ENCODE measurements at places on chromosomes 5 and 9.

DNA sequence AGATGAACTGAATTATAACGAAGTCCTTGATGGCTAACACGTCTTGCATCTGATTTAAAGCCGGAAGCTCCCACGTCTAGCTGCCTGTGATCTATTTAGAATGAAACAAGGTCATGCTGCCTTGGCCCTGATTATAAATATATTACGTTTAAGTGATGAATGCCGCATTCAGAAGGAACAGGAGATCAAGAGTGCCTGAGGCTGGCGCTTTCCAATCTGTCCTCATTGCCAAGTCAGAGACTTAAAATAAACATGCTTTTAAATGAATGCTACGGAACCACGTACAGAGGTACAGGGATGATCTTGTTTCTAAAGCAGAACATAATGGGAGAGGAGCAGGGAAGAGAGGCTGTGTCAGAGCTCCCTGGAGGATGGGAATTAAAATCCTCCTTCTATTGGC, 292.8 kb downstream of the TLE1 start:
- no peak for DNase-seq

GRCh38 chr9:108073823-108074222, 584.3 kb upstream of the KLF4 start:
- no peak for DNase-seq

DNA sequence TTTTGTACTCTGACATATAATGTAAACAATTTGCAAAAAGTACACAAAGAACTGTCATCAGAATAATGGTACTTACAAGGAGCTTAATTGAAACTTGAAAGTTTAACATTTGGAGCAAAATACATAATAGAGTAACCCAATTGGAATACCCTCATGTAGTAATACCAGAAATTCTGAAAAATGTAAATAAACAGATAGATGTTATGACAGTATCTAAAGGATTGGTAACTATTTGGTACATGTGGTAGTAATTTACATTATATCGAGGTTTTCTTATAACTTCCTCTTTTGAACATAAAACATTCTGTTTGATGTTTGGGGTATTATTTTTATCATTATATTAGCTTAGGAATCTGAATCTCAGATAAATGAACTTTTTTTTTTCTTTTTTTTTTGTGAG, 211.7 kb upstream of the ELL2 start:
- DNase-seq = no peak

GRCh38 chr9:90105773-90106172, 501.0 kb downstream of the GADD45G start:
- DNase-seq = no peak

GRCh38 chr5:52947851-52948250, 41.3 kb upstream of the ITGA2 start:
- DNase-seq = no peak

GRCh38 chr5:102777099-102777498, 22.0 kb downstream of the PAM start:
- DNase-seq = no peak

DNA sequence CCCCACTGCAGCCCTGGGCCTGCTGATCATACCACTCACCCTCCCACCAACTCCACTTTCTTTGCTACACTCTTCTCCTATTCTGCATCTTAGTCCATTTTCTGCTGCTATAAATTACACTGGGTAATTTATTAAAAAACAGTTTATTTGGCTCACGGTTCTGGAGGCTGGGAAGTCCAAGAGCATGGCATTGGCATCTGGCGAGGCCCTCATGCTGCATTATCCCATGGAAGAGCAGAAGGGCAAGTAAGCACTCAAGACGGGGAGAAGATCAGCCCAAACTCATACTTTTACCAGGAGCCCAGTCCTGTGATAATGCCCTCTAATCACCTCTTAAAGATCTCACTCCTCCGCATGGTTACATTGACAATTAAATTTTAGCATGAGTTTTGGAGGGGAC, 9.4 kb downstream of the GLIPR2 start:
- DNase-seq = no peak

- DNase-seq = no peak
These were observed 8.7 kb downstream of the PROP1 start for GRCh38 chr5:177987326-177987725.

DNA sequence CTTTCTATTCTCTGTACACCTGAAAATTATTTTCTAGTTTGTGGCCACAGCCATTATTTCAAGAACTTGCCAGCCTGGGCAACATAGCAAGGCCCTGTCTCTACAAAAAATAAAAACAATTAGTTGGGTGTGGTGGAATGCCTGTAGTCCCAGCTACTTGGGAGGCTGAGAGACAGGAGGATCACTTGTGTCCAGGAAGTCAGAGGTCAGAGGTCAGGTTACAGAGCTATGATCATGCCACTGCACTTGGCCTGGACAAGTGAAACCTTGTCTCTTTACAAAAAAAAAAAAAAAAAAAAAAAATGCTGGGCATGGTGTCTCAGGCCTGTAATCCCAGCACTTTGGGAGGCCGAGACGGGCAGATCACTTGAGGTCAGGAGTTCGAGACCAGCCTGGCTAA, 58.3 kb downstream of the HMGCR start:
- DNase-seq = no peak
